GDM1 (cell line): ENCODE measurements at places on chromosomes 2 and 18.

GRCh38 chr18:57052759-57053158 is 94.1 kb upstream of the BOD1L2 start:
- no peak for DNase-seq

GRCh38 chr2:12642332-12642731 is 74.4 kb upstream of the TRIB2 start:
- no peak for DNase-seq

GRCh38 chr2:173184031-173185004 is 108.7 kb downstream of the MAP3K20 start:
- no peak for DNase-seq

GRCh38 chr18:26653943-26654615 is 105.7 kb upstream of the KCTD1 start:
- DNase-seq, result no peak

DNA sequence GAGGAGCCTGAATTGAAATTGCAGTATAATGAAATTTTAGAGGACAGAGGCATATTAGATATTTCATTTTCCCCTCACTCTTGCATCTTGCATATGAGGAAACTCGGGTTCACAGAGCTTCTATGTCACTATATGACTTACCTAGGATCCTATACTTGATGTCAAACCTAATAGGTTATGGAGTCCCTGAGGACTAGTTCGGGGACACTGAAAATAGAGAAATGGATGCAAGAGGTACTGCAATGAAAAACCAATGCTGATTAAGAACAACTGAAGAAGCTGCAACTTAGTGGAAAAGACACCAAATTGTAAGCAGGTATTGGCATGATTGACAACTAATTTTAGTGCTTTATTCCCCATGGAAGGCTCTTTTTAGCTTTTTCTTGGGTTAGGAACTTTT is 210.1 kb downstream of the IKZF2 start:
- DNase-seq, result no peak

DNA sequence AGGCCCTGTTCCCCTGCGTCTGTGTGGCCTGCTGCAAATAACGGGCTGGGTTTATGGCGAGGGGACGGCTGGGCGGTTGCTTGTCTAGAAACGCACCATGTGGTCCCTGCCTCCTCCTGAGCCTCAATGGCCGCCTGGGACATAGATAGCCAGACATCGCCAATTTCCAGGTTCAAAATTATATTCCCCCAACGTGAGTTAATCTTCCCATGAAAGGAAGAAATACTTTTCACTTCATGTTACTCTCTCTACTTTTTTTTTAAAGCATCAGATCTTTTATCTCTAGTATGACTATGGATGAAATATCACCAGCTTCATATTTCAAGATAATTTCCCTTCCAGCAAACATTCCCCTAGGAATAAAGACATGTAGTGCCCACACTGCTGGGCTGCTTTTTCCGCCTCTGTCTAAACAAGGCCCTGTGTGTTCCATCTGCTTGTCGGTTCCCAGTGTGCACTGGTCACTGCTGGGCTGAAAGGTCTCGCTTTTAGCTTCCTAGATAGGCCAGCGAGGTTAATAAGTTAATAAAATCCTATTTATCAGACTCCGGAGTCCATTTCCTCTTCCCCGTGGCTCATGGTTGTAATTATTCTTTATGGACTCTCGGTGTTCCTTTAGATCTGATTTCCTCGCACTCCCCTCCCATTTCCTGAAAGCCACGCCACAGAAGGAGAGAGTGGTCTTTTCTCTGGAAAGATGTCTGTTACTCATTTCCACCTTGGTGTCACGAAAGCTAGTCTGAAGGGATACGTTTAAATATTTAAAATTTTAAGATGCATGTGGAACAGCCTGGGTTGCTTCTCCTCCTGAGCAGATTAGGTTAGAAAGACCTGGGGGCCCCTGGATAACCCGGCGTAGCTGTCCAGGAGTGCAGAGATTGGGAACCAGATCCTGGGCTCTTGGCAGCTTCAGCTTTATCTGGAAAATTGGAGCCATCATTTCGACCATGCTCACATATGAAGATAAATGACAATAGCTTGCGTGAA is 196.6 kb upstream of the COPS8 start:
- DNase-seq, result no peak

GRCh38 chr2:45647986-45648520 is 3.4 kb upstream of the PRKCE start:
- no peak for DNase-seq

DNA sequence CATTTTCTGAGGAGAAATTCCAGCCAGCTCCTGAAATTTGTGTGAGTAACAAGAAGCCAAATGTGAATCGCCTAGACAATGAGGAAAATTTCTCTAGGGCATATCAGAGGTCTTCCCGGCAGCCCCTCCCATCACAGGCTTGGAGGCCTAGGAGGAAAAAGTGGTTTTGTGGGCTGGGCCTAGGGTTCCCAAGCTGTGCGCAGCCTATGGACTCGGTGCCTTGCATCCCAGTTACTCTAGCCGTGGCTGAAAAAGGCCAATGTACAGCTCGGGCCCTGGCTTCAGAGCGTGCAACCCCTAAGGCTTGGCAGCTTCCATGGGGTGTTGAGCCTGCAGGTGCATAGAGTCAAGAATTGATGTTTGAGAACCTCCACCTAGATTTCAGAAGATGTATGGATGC is 556.2 kb upstream of the DSEL start:
- no peak for DNase-seq

GRCh38 chr2:104572834-104573233 is 281.1 kb upstream of the POU3F3 start:
- DNase-seq, result no peak

DNA sequence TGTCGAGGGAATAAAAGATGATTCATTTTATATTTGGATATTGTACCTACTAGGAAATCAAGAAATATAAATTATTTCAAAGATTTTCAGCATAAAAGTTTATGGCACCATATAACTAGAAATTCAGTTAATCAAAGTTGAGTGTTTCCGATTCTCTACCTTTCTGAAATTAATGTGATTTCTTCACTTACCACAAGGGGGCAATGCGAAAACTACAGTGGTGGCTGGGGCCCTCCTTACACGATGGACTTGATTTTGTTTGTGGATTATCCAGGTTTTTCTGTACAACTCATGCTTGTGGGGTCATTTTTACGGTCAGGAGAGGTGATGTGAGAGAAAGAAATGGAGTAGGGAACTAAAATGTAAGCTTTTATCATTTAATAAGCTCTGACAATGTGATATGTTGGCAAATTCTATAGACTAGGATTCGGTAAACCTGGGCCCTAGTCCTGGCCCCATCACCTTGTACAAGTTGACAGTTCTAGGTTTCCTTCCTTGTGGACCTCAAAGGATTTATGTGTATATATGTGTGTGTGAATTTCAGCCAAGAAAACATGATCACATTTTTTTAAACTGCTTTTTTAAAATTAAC is 47.6 kb downstream of the G6PC2 start:
- no peak for DNase-seq

- DNase-seq, result no peak
These were observed 1176.9 kb upstream of the LRRTM1 start for GRCh38 chr2:81481242-81481993.

DNA sequence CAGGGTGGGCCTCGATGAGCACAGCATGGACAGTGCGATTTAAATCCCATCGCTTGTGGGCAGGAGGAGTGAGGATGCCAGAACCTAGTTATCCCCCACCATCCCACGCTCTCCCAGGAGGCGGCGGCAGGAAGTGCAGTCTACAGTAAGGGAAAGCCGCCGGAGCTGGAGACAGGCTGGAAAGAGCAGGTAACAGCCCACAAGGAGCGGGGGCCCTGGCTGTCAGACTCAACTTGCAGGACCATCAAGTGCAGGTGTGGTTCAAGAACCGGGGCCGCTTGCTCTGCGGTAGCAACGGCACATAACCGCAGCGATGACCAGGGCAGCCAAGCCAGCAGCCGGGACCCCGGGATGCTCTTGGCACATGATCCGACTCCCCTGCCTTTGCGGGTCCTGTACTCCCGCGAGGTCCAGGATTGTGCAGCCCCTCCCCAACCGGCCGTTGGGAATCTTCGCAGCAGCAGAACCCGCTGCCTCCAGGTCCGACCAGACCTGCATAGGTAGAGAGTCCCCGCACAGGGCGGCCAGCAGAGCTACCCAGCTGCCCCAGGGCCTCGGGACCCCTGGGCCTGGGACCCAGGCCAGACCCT is 82.1 kb downstream of the BIN1 start:
- no peak for DNase-seq

DNA sequence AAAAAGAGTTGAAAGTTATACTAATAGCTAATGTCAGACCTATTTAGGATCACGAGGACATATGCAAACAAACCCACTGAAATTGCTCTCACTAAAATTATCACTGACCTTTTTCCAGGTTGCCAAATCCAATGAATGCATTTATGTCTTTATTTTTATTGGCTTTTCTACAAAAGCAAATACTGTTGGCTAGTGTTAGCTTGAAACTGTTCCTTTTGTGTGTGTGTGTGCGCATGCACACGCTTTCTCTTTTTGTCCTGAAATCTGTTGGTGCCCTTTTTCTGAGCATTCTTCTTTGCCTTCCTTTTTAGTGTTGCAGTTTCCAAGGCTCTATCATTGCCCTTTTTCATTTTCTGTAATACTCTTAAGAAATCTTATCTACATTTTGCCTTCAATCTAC is 1269.2 kb downstream of the LRP1B start:
- no peak for DNase-seq

DNA sequence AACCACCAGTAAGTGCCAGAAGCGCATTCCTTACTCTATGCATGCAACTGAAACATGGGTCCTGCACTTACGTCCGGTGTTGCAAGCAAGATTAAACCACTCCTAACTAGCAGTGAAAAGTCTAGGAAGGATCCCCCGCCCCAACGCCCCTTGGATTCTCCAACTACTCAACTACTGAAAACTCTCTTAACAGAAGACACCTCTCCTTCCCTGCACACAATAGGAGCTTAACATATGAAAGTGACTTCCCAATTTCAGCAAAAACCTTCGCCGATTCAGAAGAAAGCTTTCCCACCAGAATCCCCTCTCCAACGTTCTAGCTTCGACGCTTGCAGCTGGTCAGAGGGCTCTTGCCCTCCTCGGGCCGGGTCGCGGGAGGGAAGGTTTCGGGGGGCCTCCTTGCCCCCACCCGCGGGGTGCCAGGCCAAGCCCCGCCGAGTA is 578 bp downstream of the IWS1 start:
- no peak for DNase-seq
